ENCODE measurements at places on chromosomes 1 and 21.

GRCh38 chr21:38688068-38688467 is 117.7 kb upstream of the ETS2 start:
- DNase-seq: peak; percentile 77

DNA sequence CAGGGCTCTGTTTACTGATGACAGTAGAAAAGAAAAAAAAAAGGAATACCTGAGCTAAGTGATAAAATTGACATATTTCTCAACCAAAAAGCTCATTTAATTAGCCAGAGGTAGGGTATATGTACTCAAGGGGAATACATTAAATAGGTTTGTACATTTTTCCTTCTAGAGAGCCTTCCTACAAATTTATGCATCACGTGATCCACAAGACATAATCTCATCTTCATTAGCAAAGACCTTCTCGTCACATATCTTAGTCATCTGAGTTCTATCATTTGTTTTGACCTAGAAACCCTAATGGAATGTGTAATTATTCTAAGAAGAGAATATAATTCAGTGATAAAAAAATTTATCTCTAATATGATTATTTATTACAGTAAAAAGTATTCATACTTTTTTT is 30.7 kb upstream of the CFHR4 start:
- no peak for DNase-seq

- DNase-seq: no peak
Observed at GRCh38 chr1:196142111-196142640, 466.1 kb downstream of the KCNT2 start.

DNA sequence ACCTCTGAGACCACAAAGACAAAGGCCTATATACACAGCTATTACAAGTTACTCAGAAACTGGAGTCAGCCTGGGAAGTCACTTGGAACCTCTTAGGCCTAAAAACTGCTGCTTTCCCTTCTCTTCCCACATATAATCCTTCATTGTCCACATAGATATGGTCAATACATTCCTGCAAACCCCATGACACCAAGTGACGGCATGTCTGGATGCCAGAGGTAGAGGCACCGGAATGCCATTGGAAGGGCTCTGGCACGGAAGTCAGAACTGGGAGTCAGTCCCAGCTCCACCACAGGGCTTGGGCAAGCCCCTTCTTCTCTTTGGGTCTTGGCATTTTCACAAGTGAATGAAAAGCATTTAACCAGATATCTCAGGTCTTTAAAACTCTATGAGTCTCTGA is 204.7 kb downstream of the MATN1 start:
- no peak for DNase-seq

GRCh38 chr1:219310181-219310728 is 136.6 kb downstream of the LYPLAL1 start:
- no peak for DNase-seq

GRCh38 chr1:218589487-218589886 is 244.4 kb downstream of the TGFB2 start:
- no peak for DNase-seq

GRCh38 chr1:103496014-103496635 is 29.4 kb upstream of the RNPC3 start:
- no peak for DNase-seq

GRCh38 chr1:192161976-192162375 is 3.7 kb downstream of the RGS18 start:
- DNase-seq: no peak

DNA sequence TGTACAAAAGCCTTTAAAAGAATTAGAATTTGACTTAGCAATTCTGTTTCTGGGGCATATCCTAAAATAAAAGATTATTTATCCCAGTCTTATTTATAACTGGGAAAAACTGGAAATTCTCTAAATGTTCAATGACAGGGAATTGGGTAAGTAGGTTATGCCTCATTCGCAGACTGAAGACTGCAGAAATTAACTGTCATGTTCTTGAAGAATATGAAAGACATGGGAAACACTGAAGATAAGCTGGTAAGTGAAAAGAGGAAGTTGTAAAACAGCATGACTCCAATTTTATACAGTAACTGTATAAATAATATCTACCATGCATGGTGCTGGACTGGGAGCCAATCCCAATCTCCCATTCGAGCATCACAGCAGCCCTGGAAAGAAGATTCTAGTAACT is 50.6 kb upstream of the SLC2A1 start:
- no peak for DNase-seq

GRCh38 chr1:117089996-117090395 is 29.9 kb downstream of the TTF2 start:
- DNase-seq: no peak

- no peak for DNase-seq
Observed at GRCh38 chr1:208821939-208822338, 577.8 kb upstream of the PLXNA2 start.

DNA sequence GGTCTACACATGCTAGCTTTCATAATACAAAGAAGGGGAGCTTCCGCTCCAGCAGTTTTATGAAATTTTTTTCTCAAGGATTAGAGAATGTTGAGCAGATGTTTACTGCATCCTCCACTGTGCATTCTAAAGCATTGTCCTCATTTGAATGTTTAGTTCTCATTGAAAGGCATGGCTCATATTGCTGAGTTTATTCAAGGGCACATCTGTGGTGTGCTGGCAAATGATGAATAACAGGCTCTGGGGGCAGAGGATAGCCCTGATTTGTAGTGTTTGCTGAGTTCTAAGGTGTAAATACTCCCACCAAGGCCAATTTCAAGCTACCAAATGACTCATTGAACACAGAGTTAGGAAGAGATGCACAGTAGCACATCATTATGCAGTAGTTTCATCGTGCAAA is 303.2 kb upstream of the FAM78B start:
- DNase-seq: no peak

- DNase-seq: no peak
Observed at GRCh38 chr1:178048883-178049282, 45.0 kb upstream of the RASAL2 start.

- DNase-seq: no peak
Observed at GRCh38 chr1:247638011-247638410, 32.6 kb downstream of the OR2G3 start.

- DNase-seq: no peak
Observed at GRCh38 chr1:17207966-17208418, 3.1 kb downstream of the PADI1 start.

GRCh38 chr1:201153474-201154388 is 543 bp downstream of the TMEM9 start:
- no peak for DNase-seq

DNA sequence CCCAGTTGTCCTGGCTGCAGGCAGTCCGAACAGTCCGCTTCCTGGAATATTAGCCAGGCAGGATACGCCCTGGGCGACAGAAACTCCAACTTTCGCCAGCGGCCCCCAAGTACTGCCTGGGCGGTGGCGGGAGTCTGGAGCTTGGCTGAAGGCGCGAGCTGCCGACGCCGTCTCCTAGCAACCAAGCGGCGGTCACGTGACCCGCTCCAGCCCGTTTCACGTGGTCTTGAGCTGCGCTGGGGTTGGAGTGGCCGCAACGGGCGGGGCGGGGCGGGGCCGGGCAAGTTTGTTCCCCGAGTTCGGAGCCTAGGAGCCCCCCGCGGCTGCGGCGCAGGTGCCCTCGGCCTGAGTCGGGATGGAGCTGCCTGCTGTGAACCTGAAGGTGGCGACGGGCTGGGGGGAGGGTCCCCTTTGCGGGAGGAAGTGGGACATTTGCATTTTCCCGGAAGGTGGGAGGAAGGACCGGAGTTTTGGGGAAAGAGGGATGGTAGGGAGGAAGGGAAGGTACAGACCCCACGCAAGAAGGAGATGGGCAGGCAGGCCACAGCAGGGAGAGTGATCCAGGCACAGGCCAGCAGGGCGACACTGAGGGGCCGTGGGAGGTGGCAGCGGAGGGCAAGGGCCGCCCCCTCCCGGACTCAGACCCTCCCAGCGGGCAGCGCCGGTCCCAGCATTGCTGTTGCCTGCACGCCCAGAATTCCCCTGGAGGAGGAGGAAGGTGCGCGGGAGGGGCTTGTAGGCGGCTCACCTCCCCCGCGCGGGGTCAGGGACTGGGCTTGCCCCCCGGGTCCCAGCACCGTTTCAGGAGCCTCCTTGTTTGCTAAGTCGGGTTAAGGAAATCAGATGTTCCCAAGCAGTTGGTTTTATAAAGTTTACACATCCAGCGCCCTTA is at the start of gene AGTRAP:
AGTRAP (plus strand) TSS at position 283 of the 892 bp plus-strand sequence; CDS start at position 356, 73 bp downstream.
- DNase-seq: peak; percentile 82

DNA sequence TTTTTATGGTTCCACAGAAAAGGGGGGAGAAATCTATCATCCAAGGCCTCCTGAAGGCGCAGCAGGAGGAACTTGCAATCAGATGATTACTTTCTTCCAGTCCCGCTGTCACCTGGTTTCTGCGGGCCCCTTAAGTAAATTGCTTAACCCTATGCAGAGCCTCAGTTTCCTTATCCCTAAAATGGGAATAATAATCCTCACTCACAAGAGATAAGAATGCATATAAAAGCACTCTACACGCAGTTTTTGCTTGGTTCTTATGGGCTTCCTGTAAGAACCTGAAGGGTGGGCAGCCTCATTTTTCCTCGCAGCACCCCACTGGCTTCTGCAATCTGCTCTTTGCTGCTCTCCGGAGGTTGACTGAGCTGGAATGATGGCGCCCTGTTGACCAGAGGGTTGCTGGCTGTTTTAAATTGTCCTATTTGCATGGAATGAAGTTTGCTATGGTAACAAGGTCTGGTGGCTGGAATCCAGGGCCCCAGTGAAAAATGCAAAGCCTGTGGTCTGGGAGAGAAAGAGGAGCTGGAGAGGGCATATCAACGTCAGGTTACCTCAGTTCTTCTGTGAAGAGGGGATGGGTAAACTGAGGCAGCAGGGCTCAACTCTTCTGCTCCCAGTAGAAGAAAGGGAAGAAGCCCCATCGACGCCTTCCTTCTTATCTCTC is 1.0 kb upstream of the KAZN start:
- no peak for DNase-seq

- peak; percentile 61 for DNase-seq
Observed at GRCh38 chr21:29423099-29423870, 124.6 kb downstream of the BACH1 start.

DNA sequence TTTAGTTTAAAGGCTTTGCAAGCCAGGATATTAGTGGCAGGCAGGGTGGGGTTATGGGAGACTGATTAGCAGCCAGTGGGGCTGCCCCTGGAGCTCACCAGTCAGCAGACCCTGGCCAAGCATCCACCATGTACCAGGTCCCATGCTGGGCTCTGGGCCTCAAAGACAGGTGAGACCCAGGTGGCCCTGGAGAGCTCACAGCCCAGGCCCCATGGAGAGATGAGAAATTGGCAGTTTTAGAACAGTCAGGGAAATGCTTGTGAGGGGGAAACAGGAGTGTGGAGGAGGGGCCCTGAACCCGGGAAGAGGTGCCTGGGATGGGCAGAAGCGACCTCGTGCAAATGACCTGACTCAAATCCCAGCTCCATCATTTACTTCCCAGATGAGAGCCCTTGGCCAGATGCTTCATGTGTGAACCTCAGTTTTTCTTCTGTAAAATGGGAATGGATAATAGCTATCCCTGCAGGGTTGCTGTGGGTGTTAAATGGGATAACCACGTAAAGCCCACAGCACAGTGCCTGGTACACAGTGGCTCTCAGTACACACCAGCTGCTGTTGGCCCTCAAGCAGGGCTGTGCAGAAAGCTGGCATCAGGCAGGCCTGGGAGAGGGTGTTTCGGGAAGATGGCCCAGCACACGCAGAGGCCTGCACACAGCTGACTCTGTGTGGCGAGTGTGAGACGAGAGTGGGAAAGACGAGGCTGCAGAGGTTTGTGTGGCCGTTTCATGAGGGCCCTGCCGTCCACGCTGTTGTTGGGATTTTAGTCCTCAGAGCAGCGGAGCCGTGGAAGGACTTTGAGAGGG is 518.5 kb downstream of the PTPRU start:
- no peak for DNase-seq

DNA sequence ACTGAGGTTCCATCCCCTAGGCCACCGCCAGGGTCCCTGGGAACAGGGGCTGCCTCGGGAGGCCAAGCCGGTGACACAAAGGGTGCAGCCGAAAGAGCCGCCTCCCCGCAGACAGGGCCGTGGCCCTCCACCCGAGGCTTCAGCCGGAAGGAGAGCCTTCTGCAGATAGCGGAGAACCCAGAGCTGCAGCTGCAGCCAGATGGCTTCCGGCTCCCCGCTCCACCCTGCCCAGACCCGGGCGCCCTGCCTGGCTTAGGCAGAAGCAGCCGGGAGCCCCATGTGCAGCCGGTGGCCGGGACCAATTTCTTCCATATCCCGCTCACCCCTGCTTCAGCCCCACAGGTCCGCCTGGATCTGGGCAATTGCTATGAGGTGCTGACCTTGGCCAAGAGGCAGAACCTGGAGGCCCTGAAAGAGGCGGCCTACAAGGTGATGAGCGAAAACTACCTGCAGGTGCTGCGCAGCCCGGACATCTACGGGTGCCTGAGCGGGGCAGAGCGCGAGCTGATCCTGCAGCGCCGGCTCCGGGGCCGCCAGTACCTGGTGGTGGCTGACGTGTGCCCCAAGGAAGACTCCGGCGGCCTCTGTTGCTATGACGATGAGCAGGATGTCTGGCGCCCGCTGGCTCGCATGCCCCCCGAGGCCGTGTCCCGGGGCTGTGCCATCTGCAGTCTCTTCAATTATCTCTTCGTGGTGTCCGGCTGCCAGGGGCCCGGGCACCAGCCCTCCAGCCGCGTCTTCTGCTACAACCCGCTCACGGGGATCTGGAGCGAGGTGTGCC is 1.4 kb downstream of the KLHDC7A start:
- DNase-seq: no peak

DNA sequence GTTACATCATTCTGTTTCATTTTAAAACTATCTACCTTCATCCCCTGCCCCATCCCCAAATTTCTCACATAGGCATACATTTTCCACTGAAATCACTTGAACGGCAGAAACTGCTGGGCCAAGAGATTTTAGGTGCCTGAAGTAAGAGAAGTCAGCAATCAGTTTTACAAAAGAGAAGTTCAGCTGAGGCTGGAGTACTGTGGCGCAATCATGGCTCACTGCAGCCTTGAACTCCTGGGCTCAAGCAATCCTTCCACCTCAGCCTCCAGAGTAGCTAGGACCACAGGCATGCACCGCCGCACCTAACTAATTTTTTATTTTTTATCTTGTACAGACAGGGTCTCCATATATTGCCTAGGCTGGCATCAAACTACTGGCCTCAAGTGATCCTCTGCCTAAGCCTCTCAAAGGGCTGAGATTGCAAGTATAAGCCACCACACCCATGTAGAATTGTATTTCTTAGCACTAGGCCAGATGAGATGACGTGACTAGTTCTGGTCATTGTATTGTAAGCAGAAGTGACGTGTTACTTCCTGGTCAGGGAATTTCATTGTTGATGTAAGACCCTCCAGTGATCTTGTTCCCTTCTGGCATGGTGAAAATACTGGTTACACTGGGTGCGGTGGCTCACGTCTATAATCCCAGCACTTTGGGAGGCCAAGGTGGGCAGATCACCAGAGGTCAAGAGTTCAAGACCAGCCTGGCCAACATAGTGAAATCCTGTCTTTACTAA is 7.1 kb downstream of the BECN2 start:
- DNase-seq: no peak

- DNase-seq: peak; percentile 68
Observed at GRCh38 chr1:36224537-36225282, 467 bp downstream of the THRAP3 start.

DNA sequence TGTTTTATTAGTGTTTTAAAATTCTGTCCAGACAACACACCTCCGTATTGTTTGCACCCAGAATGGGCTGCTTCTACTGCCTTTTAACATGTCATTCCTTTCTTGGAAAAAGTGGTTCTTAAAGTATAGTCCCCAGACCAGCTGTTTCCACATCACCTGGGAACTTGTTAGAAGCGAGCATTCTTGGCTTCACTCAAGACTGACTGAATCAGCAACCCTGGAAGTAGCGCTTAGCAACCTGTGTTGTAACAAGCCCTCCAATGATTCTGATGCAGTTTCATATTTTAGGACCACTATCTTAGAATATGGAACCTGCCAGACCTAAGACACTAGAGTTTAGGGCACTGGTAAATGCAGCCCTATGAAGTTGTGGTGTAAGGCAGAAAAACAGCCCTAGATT is 6.0 kb upstream of the PPIE start:
- DNase-seq: no peak

GRCh38 chr1:159203610-159204009 is 1.1 kb upstream of the ACKR1 start:
- no peak for DNase-seq

Measured in NCI-H2029 (cell line).